ENCODE measurements at places on chromosomes 5 and 9.
A peak's percentile ranks its signal among the peaks of the same experiment; 100 is the strongest.

DNA sequence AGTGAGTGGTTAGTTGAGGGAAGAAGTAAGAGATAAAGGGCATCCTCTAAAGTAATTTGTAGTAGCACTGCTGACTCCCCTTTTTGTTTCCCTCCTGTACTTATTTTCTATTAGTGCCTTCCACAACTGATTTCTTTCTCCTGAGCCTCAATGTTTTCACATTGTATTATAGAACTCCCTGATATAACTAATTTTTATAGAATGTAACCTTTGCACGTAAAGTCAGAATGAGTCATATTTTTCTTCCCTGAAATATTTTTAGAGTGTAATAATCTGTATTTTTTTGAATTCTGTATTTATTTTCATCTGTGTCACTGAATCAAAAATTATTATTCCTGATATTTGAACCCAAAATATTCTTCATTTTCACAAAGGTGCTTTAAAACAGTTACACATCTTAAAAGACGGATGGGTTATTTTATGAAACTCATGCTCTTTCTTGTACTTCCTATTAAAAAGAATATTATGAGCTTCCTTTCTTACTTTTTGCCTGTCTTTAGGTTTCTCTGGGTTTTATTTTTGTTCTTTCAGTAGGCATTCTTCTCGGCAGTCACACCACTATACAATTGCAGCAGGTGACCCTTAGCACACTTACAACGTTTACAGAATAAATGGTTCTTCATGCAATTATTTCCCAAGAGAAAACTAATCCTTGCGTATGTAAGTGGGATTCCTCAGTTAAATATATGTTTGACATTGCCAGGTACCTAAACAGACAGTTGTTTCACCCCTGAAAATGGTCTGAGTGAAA, 30.5 kb upstream of the DMRTA1 start:
- DNase-seq, result no peak

GRCh38 chr5:172771439-172772111, 580 bp upstream of the DUSP1 start:
- DNase-seq, result peak; percentile 20

- no peak for DNase-seq
These were observed 12.9 kb downstream of the GDF9 start for GRCh38 chr5:132853323-132853722.

- no peak for DNase-seq
These were observed 9.4 kb upstream of the ANGPTL2 start for GRCh38 chr9:127131871-127132270.

- DNase-seq, result no peak
These were observed 105.1 kb downstream of the CEMIP2 start for GRCh38 chr9:71663216-71663615.

DNA sequence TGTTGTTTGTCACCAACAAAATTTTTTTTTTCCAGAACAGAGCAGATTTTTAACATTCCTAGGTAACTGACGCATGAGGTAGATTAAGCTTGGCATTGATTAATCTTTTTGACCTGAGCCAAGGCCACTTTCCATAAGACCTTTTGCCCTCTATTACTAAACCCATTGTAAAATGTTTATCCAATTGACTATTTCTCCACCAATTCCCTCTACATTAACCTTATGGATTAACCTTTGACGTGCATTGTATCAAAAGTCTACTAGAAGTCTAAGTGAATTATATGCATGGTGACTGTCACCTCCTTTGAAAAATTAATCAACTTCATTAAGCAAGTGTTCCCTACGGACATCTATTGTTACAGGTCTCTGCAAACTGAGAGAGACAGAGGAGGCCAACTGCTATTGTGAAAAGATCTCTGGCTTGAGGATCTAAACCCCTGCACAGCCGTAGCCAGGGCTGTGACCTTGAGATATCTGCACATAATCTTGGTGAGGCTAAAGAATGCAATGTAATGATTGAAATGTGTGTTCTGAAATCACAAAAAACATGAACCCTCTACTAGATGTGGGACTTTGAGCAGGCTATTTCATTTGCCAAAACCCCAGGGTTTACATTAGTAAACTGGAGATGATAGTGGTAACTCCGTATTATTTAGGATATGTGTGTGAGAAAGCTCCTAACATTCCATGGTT, 632.2 kb downstream of the TLR4 start:
- DNase-seq, result no peak

- DNase-seq, result no peak
These were observed 299.3 kb downstream of the DIRAS2 start for GRCh38 chr9:90343366-90343765.

- DNase-seq, result no peak
These were observed 8.3 kb upstream of the AFF4 start for GRCh38 chr5:132971483-132972435.

- DNase-seq, result no peak
These were observed 2.5 kb upstream of the ADRB2 start for GRCh38 chr5:148823871-148824270.

GRCh38 chr5:179146277-179146676, 86.1 kb downstream of the ZNF354C start:
- no peak for DNase-seq

DNA sequence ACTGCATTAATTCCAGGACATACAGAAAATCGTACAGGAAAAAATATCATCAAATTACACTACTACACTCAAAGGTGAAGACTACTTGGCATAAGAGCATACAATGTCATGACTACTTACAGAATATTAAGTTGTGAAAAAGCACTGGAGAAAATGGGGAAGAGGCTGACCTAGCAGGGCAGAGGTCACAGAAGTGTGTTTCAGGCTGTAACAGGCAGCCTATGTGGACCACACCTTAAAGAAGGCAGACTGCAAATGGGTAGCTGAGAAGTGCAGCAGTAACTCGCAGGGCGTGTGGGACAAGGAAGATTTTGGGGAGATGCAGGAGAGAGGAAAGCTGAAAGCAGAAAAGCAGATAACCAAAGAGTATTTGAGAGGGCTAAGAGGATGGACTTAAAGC, 167.0 kb upstream of the PIK3R1 start:
- DNase-seq, result no peak

GRCh38 chr5:150895431-150896428, 9.1 kb downstream of the ZNF300 start:
- DNase-seq, result no peak

DNA sequence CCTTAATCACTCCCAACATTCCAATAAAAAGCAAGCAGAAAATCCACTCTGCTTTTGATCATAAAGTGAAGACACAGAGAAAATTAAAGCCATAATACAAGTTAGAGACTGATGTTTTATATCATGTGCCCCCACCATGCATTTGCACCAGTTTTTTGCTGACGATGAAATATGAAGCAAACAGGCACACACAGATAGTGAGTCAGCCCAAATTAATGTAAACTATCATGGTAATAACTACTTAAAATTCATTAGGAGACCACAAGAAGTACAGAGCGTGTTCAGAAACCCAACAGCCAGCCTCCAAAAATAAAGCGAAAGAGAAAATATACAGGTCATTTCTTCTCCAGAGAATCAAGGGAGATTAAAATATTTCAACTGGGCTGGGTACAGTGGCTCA, 46.4 kb upstream of the KDM4C start:
- no peak for DNase-seq

All from CD4-positive, alpha-beta T cell treated with Interleukin-6 at 100 ng/mL for 8 hours (primary cell).